Left forelimb (tissue), 1 donor: ENCODE measurements at places on chromosomes 4 and X.

DNA sequence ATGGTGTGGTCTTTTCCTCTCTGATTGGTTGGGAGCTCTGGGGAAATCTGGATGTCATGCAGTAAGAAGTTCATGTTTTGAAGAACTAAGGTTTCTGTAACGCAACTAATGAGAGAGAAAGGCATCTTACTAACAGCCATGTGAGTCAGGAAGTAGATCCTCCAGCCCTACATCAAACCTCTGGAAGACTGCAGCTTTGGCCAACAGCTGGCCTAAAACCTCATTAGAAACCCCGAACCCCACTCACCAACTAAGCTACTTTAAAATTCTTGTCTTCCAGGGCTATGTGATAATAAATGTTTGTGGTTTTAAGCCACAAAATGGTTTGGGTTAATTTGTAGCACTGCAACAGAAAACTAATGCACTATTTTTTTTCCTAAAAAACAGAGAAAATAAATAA lies 549.0 kb upstream of the GRID2 start:
- DNase-seq: no peak

DNA sequence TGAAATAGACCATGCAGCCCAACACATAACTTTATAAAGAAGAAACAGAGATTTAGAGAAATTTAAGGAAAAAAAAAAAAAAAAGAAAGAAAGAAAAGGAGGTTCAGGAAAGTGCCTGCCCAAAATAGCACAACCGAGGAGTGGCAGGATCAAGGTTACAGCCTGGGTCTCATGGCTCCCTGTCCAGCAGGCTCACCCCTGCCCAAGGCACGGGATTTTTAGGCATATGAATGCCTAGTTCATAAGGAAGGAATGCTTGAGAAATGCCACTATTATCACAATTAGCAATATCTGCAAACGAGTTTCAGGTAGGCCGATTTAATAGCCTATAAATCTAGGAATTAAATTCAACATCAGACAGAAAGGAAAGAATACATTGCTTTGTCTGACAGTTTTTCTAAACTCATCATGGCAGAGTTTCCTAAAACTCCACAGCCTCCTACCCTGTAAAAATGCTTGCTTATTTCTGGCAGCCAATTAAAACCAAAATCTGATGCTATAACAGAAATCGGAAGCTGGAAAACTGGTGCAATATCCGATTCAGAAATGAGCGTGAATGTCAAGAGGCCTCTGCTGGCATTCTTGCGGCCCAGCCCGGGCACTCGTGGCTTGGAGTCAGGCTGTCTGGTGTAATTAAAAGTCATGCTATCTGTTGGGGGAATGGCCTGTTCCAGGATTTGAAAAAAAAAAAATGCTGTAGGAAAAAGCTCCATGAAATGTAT lies 63.5 kb downstream of the GEMIN8 start:
- no peak for DNase-seq

DNA sequence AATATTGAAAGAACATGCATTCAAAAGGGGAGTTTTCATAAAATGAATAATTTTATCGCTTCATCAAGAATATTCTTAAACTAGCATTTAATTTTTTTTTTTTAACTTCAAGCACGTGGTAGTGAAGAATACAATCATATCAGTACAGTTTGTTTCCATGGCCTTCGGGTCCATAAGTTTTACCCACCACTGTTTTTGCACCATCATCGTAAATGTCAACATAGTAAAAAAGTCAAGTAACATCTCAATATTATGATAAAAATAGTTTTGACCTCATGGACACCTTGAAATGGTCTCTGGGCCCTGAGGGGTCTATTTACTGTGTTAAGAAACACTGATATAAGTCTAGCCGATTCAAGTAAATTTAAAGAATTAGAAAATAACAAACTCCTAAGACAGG lies 80.2 kb downstream of the ANKRD17 start:
- no peak for DNase-seq

DNA sequence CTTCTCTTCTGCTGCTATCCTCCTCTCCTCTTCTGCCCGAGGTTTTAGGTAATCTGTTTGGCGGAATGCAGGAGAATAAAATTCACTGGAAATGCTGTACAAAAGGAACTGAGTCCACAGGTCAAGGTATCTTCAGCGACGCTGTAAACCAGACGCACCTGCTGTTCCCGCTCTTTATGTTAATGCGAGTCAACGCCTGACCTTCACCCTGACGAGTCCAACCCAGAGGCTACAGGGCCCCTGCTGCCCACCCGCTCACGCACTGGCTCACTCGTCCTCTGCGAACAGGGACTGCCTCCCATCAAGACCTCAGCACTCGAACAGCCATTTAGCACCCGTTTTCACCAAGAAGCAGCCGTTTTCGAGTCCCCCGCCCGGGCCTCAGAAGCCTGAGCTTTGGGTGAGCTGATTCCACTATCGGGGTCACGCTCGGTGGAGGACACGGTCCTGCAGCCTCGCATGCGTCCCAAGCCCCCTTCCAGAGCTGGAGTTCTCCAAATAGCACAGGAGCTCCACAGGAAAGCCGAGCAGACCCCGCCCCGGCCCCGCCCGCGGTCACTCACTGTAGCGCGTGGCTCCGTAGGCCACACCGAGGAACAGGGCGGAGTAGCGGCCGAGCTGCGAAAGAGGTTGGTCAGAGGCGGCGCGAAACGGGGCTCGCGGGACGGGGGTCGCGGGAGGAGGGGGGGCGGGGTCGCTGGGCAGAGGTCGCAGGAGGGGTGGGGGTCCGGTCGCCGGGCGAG lies 556 bp downstream of the ATP5ME start:
- no peak for DNase-seq

- no peak for DNase-seq
Measured at GRCh38 chr4:153036931-153037482, 100.9 kb downstream of the FHDC1 start.

- no peak for DNase-seq
Measured at GRCh38 chr4:159719531-159719930, 616.7 kb downstream of the RAPGEF2 start.

- no peak for DNase-seq
Measured at GRCh38 chr4:182447767-182448280, 204.6 kb downstream of the TENM3 start.

- DNase-seq: no peak
Measured at GRCh38 chrX:94751611-94752010, 1077.6 kb downstream of the FAM133A start.

- DNase-seq: no peak
Measured at GRCh38 chrX:104806346-104806745, 240.3 kb downstream of the IL1RAPL2 start.

DNA sequence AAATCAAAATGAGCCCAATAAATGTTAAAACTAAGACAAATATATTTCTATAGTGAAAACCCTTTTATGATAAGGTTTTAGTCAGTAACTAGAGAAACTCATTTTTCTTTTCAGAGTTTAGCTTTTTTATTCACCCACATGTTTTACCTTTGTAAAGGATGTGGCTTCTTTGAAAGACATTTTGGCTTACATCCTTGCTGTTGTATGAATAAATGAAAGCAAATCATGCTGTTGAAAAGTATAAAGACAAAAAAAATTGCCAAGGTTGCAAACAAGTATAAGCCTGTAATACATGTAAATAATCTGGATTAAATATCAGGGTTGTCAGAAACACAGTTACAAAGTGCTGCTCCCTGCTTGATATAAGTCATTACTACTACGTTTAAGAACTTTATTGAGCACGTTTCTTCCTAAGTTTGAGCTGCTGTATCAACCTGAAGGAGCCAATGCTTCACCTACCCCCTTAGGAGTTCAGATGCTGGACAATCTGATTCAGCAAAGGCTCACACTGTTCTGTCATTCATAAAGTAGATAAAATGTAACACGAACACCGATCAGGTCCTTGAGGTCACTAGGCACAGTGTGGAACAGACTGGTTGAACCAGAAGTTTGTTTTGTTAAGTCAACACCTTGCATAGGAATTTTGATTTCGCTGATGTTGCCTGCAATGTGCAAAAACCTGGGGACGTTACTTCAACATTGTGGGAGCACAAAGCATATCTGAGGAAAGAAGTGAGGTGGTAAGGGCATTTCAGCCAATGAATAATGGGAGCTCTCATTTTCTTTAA lies 321.2 kb upstream of the BMP3 start:
- no peak for DNase-seq

- DNase-seq: no peak
Measured at GRCh38 chr4:39626261-39626660, 12.4 kb downstream of the SMIM14 start.

- DNase-seq: no peak
Measured at GRCh38 chr4:39319676-39320075, 46.5 kb downstream of the RFC1 start.

DNA sequence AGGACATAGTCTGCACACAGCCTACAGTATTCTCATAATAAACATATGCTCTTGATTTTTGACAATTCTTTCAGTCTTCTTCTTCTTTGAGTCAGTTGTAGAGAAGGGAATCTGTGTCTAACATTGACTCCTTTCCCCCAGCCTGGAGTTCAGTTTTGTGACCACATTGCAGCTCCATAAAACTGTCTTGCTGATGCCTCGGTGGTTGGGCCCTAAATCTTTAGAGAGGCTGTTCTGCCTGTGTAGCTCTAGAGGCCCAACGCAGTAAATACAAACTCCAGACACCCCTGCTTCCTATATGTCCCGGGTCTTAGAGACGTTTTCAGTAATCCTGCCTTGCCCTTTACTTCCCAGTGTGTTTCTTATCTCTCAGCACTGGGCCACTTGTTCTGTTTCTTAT lies 639.5 kb upstream of the AADAT start:
- no peak for DNase-seq

DNA sequence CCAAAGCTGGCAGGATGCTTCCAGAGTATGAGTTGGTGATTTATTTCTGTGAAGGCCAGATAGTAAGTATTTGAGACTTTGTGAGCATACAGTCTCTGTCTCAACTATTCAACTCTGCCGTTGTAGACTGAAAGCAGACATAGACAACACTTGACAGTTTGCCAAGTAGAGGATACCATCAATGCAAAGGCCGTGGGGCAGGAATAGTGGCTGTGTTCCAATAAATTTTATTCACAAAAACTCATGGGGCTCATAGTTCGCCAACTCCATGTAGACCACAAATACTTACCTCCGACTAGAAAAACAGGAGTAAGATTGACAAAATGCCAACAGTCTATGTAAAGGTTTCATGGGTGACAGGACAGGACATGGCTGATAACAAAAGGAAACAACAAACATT lies 3.7 kb upstream of the PIR start:
- no peak for DNase-seq

GRCh38 chr4:78099058-78099457 lies 41.9 kb downstream of the FRAS1 start:
- no peak for DNase-seq

GRCh38 chr4:112585977-112586736 lies 50.6 kb downstream of the ZGRF1 start:
- DNase-seq: no peak

- DNase-seq: peak; percentile 82
Measured at GRCh38 chr4:1130316-1131186, 17.2 kb upstream of the RNF212 start.

- no peak for DNase-seq
Measured at GRCh38 chr4:139609647-139610046, 53.6 kb upstream of the SETD7 start.

DNA sequence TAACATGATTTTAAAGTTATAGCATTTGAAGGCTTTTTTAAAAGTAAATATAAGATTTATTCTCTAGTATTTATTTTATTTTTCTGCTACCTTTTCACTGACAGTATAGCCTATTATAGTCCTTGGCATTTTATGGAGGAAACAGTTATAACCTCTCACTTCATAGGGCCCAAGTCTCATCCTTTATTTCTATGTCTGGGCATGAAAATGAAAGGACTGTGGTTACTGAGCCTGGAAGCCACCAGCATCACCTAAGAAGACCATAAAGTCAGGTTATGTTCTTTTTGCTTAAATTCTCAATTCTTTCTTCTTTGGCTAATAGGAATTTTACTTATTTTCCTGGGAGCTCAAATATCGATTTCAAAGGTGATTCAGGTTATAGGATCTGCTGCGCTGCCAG lies 494.7 kb upstream of the TECRL start:
- DNase-seq: no peak

GRCh38 chr4:121370729-121371325 lies 10.0 kb downstream of the QRFPR start:
- no peak for DNase-seq

GRCh38 chr4:145315811-145316225 lies 135.4 kb upstream of the OTUD4 start:
- DNase-seq: no peak

DNA sequence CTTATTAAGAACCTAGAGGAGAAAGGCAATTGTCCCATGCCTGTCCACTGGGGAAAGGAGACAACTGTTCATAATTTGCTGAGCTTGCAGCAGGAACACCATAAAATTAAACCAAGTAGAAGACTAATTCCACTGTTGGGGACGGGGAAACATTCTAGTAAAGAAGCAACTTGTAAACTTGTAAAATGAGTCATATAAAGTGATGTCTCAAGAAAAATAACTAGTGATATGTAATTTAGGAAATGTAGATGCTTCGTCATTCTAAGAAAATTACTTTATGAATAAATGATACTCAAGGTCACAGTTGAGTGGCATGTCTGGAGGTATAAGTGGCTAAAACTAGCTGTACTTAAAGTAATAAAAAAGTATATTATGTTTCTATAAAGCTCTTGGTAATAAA lies 121.2 kb upstream of the MID1 start:
- no peak for DNase-seq

GRCh38 chr4:107616838-107617389 lies 103.1 kb downstream of the PAPSS1 start:
- DNase-seq: no peak

- no peak for DNase-seq
Measured at GRCh38 chrX:46125111-46125510, 420.1 kb downstream of the ZNF674 start.

DNA sequence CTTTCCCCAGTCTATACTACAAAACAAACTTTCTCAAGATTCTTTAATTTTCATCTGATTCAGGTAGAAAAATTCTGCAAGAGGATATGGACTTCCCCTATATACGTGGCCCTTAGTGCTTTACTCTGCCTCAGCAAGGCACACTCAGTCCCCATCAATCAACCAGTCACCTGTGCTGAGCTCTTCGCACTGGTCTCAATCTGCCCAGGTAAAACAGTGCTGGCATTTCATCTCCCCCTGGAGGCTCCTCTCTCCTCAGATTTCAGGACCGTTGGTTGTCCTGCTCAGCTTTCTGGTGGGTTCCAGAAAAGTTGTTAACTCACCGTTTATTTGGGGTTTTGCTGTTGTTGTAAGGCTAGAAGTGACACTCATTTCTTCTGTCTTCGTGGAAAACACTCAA lies 518.1 kb downstream of the TRIML1 start:
- no peak for DNase-seq
